HFF-Myc (cell line): ENCODE measurements at places on chromosomes 6 and 20.

DNA sequence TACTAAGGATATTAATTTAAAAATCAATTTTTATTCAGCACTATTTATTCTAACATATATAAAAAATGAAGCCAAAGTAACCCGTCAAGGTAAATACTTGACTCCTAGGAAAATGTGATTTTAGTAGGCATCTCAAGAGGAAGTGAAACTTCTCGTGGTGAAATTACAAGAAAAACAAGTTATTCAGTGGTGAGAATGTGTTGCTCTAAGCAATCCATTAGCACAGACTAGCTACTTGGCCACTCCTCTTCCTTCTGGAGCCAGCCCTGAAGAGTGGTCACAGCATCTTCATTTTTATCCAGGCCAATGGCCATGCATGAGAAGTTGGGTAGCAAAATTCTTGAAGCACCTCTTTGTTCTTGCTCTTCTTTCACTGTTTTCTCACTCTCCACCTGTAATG, 40.4 kb upstream of the GFRAL start:
- DNase-seq = no peak

DNA sequence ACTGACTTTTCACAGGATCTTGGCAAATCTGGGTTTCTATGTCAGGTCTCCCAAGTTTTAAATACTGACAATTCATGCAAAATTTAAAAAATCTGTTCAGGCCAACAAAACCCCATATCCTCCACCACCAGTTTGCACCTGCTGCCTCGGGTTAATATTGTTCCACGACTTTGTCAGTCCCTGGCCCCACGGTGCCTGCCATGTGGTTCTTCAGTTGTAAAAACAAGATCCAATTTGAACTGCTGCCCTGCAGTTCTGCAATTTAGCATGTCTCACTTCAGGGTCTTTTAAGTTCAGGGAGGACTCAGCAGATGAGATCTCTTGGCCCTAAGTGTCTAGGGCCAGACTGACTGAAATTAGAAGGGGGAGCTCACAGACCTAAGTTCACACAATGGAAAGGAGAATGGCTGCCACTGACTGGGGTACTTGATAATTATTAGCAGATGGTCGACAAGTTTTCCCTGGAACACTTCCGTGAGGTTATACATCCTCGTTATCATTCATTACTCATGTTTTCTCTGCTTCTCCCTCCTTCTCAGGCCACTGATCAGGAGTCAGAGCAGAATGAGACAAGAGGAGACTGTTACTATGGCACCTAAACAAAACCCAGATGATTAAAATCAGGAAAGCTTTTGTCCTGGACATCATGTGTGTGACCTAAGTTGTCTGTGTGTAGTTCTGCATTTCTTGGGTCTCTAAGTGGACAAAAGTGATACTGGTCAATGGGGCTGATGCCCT, 223.6 kb downstream of the KIF16B start:
- DNase-seq = peak; percentile 60

- DNase-seq = no peak
Measured at GRCh38 chr20:11795071-11795615, 122.5 kb upstream of the BTBD3 start.

DNA sequence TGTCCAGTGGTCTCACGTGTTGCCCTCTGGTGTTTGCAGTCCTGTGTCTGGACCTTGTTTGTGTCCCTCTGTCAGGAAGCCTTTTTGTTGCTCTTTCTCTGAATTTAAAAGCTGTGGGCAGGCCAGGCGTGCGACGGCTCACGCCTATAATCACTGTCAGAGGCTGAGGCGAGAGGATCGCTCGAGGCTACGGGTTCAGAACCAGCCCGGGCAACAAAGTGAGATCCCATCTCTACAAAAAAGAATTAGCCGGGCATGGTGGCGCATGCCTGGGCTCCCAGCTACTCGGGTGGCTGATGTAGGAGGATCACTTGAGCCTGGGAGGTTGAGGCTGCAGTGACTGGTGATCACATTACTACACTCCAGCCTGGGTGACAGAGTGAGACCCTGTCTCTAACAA, 28.5 kb downstream of the OSBPL2 start:
- no peak for DNase-seq

DNA sequence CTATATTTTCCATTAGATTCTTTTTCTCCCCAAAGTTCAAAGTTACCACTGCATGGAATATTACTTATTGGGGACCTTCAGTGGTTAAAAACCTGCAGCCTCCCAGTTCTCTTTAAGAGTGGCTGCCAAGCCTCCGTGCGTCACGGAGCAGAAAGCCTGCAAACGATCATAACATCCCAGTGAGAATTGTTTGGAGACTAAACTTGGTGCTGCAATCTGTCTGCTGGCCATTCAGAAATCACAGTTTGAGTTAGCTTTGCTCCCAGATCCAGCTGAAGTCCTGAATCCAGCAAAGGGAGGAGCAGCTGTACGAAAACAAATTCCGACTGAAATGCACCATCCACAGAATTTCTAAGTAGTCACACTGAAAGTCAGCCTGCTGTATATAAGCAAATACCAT, 213.5 kb upstream of the PDE10A start:
- no peak for DNase-seq

- no peak for DNase-seq
Measured at GRCh38 chr20:24016607-24017457, 28.3 kb upstream of the GGTLC1 start.

GRCh38 chr6:133230052-133230451, 11.1 kb upstream of the EYA4 start:
- no peak for DNase-seq

- DNase-seq = peak; percentile 15
Measured at GRCh38 chr6:161273274-161273751, 548 bp downstream of the AGPAT4 start.

DNA sequence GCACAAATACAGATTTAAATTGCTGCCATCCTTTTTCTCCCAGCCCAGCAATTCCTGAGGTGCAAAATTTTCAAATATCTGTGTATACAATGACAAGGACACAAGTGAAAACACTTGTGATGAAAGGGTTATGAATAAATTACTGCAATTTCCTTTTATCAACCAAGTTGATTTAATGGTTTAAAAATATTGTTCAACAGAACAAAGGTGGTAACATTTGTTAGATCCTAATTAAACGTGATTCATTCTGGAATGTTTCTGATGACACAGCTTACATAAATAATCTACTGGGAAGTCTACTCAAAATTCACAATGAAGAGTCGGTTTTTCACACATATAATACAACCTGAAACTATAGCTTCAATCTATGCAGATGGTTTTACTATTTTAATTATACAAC, 17.1 kb downstream of the B4GALT5 start:
- DNase-seq = no peak

DNA sequence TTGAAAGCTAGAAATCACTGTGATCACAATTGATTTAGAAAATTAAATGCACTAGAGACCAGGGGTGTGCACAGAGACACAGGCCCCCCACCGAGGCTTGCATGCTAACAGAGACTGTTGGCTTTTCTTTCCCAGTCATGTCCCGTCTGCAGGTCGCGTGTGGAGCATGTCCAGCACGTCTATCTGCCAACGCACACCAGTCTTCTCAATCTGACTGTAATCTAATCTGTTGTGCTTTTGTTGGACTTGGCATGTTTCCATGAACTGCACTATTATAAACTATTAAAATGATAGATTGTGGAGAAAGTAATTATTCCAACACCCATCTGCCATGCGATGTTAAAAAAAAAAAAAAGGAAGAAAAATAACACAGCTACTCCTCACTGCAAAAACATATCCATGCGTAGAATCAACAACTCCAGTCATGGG, 17.7 kb downstream of the MYLIP start:
- DNase-seq = no peak

- DNase-seq = no peak
Measured at GRCh38 chr6:168367285-168367751, 47.7 kb upstream of the DACT2 start.
